ENCODE measurements at places on chromosomes 4 and X.

- DNase-seq = no peak
Measured at GRCh38 chr4:128572778-128573241, 236.7 kb upstream of the JADE1 start.

GRCh38 chrX:37905436-37906147 is 58.2 kb upstream of the DYNLT3 start:
- DNase-seq = no peak

- no peak for DNase-seq
Measured at GRCh38 chr4:182807346-182807745, 109.8 kb downstream of the DCTD start.

GRCh38 chr4:168507178-168507815 is 10.4 kb downstream of the PALLD start:
- DNase-seq = no peak

DNA sequence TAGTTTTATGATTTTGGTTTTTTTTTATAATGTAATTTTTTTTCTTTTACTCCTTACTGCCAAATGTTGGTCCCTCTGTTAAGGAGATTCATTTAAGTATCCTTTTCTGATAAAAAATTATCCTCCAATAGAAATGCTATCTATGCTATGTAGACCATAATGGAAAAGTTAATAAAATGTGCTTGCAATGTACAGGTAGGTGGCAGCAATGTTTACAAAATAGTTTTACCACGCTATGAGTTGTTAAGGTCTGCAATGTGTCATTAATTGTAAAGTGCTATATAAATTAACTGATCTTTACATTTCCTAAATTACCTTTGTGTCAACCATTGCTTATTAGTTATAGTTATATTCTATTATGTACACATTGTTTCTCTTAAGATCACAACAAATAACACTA is 3.8 kb upstream of the CENPC start:
- no peak for DNase-seq

GRCh38 chr4:142840516-142841123 is 5.5 kb downstream of the INPP4B start:
- DNase-seq = no peak

- DNase-seq = no peak
Measured at GRCh38 chrX:132651421-132652086, 162.7 kb upstream of the MBNL3 start.

DNA sequence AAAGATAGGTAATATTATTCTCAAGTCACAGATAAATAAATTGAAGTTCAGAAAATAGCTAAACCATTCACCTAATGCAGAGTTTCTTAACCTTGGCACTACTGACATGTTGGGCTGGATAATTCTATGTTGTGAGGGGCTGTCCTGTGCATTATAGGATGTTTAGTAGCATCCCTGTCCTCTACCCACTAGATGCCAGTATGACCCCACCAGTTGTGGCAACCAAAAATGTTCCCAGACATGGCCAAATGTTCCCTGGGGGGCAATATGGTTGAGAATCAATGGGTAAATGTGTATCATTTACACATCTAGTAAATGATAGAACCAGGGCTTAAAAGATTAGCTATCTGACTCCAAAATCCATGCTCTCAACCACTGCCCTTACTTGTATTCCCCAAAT is 140.9 kb downstream of the COL4A6 start:
- DNase-seq = no peak

DNA sequence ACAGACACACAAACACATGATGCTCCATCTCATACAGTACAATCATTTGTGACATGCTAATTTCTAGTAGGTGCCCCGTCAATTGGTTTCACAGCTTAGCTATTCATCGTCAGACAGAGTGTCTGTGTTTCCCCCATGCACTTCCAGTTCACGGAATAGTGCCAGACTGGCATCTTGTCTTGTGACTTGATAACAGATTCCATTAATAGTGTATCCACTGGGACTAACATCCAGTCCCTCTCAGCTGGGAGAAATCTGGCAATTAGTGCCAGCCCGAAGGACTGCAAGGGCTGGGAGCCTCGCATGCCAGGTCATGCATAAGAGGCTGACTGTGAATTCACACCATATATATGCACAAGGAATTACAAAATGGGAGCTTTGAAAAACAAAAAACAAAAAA is 20.2 kb upstream of the GATB start:
- DNase-seq = no peak

DNA sequence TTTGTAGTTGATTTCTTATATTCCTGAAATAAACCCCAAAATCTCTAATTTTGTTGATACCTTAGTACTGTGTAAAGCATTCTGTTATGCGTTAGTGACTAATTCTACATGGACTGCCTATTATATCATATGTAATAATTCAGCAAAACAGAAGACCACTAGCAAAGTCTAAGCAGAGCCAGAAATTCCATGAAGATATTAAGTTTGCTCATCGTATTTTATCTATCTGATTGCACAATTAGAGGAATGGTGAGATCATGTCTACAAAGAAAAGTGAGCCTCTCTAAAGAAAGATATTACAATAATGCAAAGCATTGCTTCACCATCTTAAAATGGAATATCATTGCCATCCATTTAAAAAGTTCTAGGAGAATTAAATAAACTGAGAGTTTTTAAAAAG is 374.6 kb upstream of the SLC7A11 start:
- DNase-seq = no peak

- DNase-seq = no peak
Measured at GRCh38 chr4:106318511-106318910, 2.2 kb downstream of the AIMP1 start.

DNA sequence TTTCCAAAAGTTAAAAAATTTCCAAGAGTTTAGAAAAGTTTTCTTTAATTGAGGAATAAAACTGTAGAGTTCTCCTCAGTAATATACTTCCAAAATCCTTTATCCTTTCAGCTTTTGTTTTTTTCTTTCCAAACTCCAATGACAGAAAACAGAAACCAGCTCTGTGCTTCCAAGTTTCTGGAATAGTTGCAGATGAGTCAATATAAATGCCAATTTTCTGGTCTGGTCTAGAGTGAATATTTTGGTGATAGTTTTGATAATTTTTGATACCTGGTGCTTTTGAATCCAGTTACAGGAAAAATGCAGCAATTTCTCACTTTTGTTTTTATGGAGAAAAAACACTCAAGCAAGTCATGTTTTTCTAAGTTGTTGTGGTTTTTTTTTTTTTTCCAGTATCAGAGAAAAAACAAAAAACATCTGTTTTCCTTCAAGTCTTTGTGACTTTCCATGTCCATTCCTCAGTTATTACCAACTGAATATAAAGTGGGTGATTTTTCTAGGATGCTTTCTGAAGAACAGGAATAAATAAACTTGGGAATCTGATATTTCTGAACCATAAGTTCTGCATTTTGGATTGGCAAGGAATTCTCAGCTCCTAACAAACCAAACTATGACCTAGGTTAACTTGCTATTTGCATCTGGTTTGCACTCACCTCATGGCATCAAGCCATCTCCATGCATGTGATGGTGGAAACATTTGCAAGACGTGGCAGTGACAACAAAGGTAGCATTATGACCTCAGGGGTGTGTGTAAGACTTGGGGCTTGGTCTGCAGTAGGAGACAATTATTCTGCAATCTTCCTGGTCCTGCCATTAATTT is 139.1 kb downstream of the VEGFC start:
- no peak for DNase-seq

DNA sequence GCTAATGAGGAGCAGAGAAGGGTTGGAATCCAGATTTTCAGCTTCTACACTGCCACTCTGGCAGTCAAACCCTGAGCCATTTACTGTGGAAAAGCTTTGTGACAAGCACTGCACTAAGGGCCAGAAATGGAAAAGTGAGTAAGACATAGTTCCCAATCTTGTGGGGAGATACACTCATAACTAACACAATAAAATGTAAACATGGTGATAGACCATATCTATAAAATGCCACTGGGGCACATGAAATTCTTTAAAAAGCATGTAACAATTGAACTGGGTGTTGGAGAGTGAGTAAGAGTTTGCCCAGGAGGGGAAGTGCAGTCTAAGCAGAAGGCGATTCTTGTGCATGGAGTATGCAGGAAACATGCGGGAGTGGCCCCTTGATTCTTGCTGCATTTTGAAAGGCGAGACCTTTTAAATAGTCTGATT is 32.0 kb upstream of the ANXA5 start:
- no peak for DNase-seq

DNA sequence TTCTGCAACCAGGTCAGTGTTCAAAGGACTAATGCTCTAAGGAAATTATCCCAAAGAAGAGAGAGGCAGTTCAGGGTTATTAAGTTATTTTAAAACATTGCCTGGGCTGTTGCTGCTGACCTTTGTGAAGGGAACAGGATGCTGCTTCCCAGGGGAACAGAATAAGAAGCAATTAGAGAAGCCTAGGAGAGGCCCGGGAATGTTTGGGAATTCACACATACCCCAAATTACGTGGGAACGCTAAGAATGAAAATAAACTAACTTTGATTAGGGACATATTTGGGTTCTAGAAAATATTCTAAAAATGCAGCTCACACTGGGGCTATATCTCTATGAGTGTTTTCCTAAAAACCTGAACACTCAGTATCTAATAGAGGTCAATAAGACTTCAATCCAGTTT is 243.1 kb upstream of the FTHL17 start:
- no peak for DNase-seq

GRCh38 chr4:2799224-2799911 is 6.5 kb downstream of the SH3BP2 start:
- no peak for DNase-seq

GRCh38 chrX:110268886-110269285 is 49.0 kb downstream of the AMMECR1 start:
- no peak for DNase-seq

GRCh38 chr4:106909486-106910188 is 126.5 kb downstream of the DKK2 start:
- DNase-seq = no peak

- DNase-seq = no peak
Measured at GRCh38 chr4:145867406-145867805, 71.2 kb downstream of the ZNF827 start.

GRCh38 chrX:124388562-124388961 is 42.2 kb downstream of the SH2D1A start:
- peak; percentile 4 for DNase-seq

GRCh38 chr4:10130178-10130888 is 13.7 kb upstream of the WDR1 start:
- no peak for DNase-seq

DNA sequence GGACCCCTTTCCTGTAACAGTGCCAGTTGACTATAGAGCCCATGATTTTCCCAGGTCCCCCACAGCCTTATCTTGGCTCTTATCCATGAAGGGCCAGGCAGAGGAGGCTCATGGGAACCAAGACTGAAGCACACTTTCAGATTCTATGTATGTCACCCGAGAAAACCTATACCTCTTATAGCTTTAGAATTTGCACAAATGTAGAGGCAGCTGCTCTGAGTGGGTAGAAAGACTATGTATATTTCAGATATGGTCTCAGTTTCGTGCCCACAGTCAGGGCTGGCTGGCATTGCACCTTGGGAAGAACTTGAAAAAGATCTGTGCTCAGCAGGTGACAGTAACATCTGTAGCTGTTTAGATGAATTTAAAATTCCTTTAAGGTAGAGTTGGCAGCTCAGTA is 8.3 kb upstream of the LNX1 start:
- no peak for DNase-seq

DNA sequence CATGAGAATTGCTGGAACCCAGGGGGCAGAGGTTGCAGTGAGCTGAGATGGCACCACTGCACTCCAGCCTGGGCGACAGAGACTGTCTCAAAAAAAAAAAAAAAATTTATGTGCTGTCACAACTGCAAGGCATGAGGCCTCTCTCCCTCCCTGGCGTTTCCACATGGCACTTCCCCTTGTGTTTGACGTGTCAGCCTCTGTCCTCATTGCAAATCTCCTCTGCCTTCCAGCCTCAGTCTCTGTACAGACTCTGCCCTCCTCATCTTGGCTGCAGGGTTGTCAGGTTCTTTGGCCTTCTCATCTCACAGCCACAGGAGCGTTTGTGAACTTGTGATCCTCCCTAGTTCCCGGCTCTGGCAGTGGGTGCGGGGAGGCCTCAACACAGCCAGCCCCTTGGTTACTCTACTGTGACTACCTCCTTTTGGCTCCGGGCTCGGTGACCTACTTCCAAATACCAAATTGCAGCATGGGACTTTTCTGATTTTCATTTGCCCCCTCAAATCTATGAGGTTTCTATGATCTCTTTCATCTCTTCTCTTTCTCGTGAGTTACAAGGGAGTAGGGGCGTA is 250.0 kb downstream of the CBR4 start:
- DNase-seq = no peak

DNA sequence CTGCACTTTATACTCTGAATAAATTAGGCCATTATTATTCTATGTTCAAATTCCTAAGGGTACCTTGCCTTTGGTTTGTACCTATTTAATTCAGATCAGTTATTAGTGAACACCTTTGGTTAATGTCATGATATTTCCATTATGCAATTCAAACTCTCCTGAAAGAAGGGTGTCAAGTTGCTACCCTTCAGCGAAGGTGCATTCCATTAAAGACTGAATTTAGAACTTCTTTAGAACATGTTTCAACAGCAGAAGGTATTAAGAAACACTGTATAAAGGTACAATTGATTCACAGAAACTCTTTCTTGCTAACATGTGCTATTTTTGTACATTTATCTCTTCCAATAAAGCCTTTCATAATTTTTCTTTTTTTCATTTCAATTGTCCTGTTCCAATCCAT is 1545.4 kb upstream of the PCDH10 start:
- DNase-seq = no peak

DNA sequence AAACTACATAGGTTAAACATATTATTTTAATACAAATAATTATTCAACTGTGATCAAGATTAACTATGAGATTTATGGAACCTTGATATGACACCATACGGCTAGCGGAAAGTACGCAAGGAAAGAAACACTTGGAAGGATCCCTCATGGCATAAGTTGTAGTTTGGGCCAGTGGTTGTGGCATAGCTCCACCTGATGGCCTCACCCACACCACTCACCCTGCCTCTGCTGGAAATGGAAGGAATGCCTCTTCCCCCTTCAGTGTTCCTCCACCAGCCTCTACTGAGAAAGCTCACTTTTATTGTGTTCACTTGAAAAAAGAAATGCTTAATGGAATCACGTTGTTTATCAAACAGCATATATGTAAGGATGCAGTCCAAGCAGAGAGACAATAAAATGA is 86.4 kb downstream of the BMP15 start:
- DNase-seq = no peak

DNA sequence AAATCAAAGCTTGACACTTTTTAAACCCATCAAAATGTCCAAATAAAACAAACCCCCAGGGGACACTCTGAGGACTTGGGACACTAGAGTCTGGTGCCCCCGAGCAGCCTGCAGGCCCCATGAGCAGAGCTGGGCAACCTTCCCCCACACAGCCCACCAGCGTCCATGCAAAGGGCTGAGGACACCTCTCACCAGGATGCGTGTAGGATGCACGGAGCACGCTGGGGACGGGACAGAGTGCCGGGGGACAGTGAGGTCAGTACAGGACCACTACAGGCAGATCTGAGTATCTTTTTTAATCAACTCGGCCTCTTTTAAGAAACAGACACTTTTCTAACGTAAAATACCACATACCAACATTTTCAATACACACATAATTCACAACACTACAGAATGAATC is 6.9 kb downstream of the GAK start:
- DNase-seq = no peak

All from stimulated activated CD4-positive, alpha-beta T cell treated with anti-CD3 and anti-CD28 coated beads, Interleukin-1b, Interleukin-23, amount 100 ng/mL, for 1 hour (primary cell).